ENCODE measurements at places on chromosomes 16 and 17.
A peak's percentile ranks its signal among the peaks of the same experiment; 100 is the strongest.

DNA sequence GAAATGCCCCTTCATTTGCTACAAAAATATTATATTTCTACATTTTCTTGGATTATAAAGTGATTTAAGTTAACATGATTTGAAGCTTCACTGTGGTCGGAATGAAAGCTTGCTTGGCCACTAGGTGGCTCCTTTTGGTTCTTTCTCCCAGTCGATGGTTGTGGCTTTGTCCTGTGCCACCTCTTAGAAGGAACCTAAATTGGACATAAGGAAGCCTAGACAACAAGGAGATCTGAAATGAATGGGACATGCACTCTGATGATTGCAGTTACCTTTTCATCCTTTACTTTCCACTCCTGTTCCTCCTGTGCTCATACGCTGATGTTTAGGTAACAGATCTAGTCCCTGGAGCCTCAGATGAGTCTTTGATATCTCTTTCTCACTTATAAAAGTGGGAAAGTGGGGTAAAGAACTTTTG is 39.2 kb downstream of the FTO start:
- DNase-seq = no peak

- DNase-seq = no peak
Observed at GRCh38 chr16:68695575-68695974, 41.5 kb upstream of the CDH1 start.

GRCh38 chr16:30605158-30605557 is 5.0 kb downstream of the ZNF689 start:
- no peak for DNase-seq

GRCh38 chr16:58148526-58148925 is 19.3 kb upstream of the CFAP20 start:
- DNase-seq = no peak

DNA sequence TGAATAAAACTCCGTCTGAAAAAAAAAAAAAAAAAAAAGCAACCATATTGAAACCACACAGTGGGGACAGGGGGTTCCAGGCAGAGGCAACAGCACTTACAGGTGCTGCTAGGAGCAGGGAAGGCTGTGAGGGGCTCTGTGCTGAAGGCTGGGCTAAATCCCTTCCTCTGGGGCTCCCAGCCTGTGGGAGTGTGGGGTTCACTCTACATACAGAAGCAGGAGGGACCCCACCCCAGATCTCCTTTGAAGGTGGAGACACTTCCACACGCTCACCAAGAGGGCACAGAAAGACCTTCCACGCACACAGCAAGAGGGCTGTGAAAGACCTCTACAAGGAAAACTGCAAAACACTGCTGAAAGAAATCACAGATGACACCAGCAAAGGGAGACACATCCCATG is 53.9 kb downstream of the USP22 start:
- DNase-seq = no peak

DNA sequence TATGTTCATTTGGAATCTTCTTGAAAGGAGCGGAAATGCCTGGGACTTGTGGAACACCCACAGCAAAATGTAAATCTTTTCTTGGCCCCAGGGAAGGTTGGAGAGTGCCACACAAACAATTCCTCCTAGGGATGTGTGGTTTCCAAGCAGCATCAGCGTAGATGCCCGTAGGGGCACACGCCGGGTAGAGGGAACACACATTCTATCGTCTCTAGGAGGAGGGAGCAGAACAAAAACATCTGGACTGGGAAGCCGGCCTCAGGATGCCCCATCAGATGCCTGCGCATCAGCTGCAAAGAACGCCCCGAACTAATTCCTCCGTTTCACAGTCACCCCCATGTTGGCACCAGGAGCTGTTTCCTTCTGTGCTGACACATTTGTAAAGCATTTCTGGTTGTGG is 357.9 kb upstream of the ZFHX3 start:
- DNase-seq = no peak

GRCh38 chr16:11484691-11485258 is 101.9 kb downstream of the LITAF start:
- DNase-seq = no peak

DNA sequence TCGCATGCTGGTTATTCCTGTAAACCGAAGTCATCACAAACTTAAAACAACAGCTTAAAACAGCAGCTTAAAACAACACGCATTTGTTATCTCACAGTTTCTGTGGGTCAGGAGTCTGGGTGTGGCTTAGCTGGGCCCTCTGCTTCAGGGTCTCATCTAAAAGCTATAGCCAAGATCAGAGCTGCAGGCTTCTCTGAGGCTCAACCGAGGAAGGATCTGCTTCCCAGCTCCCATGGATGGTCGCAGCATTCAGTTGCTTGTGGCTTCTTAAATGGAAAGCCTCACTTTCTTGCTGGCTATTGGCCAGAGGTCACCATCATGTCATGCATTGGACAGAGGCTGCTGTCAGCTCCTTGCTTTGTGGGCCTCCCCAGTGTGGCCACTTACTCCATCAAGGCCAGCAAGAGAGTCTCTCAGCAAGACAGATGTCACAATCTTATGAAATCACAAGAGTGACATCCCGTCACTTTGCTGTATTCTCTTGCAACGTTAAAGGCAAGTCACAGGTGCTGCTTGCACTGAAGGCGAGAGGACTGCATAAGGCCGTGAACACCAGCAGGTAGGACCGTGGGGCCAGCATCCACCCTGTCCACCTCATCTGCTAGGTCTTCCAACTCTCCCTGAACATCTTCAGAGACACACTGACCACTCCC is 117.9 kb upstream of the TNRC6C start:
- DNase-seq = no peak

DNA sequence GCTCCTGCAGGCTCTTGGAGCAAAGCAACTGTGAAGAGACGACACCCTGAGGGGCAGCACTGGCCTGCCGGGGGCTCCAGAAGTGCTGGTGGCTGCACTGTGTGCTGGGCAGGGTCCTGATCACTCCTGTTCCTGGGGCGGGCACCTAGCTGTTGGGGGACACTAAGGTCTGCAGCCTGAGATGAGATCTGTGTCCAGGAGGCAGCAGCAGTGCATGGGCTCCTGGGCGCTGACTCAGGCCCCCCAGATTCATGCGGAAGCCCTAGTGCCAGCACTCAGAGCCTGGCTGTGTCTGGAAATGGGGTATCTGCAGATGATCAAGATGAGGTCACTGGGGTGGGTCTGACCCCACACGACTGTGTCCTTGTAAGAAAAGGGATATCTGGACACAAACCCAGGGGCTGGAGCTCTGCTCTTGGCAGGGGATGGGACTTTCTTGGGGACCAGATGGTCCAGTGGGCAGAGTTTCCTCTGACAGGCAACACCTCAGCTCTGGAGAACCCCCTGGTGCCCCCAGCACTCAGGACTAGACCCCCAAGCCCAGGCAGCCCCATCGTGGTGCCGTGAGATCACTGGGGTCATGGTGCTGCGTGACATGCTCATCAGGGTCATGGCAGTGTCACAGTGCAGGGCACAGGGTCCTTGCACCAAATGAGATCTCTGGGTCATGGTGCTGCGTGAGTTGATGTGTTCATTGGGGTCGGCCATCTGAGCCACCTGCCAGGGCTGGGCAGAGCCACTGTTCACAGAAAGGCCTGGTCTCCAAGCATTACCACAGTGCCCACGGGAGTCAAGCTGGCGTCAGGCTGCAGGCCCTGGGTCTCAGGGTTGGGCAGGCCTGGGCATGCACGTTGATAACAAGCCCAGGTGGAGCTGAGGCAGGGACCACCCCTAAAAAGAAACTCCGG is 9.5 kb downstream of the FAAP100 start:
- no peak for DNase-seq

- DNase-seq = no peak
Observed at GRCh38 chr17:76735586-76736348, 1.4 kb downstream of the SRSF2 start.

DNA sequence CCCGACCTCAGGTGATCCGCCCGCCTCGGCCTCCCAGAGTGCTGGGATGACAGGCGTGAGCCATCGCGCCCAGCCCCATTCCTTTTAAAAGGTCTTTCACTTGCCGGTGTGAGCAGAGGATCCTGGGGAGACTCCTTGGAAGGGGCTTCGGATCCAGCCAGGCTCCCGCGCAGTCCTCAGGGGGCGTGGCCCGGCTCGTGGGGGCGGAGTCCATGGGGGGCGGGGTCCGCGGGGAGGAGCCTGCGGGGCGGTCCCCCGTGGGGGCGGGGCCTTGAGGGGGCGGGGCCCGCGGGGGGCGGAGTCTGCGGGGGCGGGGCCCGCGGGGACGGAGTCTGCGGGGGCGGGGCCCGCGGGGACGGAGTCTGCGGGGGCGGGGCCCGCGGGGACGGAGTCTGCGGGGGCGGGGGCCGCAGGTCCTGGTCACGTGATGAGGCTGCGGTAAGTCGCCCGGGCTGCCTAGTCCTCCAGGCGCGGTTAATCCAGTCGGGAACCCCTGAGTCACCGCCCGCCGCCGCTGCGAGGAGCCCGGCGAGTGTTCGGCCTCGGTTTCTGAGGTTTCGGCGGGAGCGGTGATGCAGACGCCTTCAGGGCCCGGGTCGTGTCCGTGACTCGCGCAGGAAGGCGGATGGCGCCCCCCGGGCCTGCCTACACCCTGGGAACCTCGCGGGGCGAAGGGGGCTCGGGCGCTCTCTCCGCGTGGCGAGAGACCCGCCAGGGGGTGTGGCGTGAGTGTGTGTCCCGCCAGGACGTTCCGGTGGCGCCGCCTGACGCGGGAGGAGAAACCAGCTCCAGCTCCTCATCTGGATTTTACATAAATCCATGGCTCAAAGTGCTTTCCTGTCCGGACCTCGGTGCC is 23.6 kb upstream of the ABR start:
- peak; percentile 25 for DNase-seq

- DNase-seq = no peak
Observed at GRCh38 chr17:79974566-79975497, 60.8 kb downstream of the TBC1D16 start.

- no peak for DNase-seq
Observed at GRCh38 chr17:82838386-82839063, 1.3 kb downstream of the ZNF750 start.

- no peak for DNase-seq
Observed at GRCh38 chr17:34386343-34386696, 23.3 kb upstream of the CCL1 start.

GRCh38 chr17:44333371-44333770 is 8.7 kb upstream of the SLC25A39 start:
- DNase-seq = no peak

- no peak for DNase-seq
Observed at GRCh38 chr16:57245472-57246113, 534 bp downstream of the ARL2BP start.

GRCh38 chr17:46059486-46059885 is 60.4 kb downstream of the STH start:
- no peak for DNase-seq

GRCh38 chr17:40122136-40122998 is 596 bp downstream of the MSL1 start:
- DNase-seq = no peak

- DNase-seq = no peak
Observed at GRCh38 chr16:85600530-85601271, 12.4 kb upstream of the GSE1 start.

DNA sequence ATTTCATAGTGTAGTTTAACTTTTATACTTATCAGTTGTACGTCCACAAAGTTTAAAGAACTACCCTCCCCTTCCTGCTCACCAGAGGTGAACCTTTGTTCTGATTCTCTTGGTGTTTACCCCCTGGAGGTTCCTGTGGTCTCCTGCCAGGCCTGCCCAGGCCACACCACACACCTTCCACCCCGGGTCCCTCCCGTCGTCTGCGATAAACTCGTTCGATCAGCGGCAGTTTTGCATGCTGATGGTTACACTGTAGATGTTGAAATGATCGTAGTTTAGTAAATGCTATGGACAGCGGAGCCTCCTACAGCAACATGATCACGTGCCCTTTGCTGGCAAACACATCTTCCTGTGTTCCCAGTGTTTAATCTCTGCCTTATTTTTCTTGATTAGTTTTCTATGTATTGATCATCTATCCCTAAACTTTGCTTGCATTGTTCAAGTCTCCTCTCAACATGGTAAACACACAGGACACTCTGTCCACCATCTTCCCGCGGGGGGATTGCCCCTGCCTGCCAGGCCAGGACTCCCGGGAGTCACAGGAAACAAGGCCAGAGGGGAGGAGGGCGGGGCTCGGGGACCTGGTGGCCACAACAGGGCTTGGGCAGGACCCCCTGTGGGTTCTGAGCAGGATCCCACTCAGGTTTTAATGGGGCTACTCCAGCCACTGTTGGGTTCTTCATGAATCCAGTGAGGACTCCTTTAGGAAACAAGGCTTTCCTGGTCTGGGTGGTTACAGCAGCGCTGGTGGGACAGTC is 2.8 kb upstream of the ACSF3 start:
- no peak for DNase-seq

GRCh38 chr17:39671651-39672521 is 3.6 kb downstream of the PNMT start:
- no peak for DNase-seq

DNA sequence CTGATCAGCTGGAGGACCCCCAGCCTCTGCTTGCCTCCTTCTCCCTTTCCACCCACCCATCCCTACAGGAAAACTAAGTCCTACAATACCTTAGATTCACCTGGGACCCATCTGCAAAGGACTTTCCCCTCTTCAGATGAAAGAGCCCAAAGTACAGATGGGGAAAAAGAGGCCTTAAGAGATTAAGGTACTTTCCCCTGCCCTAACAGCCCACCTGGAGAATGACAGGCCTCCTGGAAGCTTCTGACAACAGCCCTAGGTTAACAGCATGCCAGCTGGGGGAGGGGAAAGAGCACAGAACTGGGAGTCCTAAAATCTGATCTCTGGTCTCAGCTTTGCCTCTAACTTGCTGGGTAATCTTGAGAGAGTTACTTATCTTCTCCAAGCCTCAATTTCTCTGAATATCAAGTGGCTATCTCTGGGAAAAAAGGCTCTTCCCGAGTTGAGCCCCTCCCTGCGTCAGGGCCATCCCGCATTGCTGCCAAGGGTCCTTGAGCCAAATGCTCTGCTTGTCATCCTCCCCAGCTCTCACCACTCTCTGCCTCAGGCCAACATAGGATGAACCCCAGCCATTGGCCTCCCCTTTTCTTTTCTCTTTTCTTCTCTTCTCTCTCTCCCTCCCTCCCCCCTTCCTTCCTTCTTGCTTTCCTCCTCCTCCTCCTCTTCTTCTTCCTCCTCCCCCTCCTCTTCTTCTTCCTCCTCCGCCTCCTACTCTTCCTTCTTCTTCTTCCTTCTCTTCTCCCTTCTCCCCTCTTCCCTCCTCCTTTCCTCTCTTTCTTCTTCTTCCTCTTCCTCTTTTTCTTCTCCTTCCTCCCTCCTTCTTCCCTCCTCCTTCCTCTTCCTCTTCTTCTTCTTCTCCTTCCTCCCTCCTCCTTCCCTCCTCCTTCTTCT is 22.5 kb upstream of the SP6 start:
- no peak for DNase-seq

GRCh38 chr16:31427441-31428278 is 500 bp downstream of the COX6A2 start:
- DNase-seq = peak; percentile 29

DNA sequence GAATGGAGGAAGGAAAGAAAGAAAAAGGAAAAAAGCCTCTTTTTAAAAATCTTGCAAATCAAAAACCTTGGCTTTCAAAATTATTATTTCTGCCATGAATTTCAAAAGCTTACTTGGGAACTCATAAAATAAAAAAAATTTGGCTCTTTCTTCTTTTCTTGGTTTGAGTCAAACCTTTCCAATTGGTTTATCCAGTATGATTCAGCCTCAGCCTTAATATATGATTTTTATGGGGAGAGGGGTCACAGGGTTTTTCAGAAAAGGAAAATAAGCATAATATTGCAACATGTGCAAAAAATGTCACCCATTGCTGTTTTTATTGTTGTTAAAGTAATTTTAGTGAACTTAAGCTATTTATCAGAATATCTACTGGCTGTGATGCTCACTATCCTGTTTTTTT is 31.2 kb upstream of the HAPSTR1 start:
- no peak for DNase-seq

All from stimulated activated CD4-positive, alpha-beta T cell treated with anti-CD3 and anti-CD28 coated beads, Interleukin-1b, Interleukin-23, amount 100 ng/mL, for 1 hour (primary cell).